WERI-Rb-1 (cell line): ENCODE measurements at places on chromosomes 4 and X.
A peak's percentile ranks its signal among the peaks of the same experiment; 100 is the strongest.

DNA sequence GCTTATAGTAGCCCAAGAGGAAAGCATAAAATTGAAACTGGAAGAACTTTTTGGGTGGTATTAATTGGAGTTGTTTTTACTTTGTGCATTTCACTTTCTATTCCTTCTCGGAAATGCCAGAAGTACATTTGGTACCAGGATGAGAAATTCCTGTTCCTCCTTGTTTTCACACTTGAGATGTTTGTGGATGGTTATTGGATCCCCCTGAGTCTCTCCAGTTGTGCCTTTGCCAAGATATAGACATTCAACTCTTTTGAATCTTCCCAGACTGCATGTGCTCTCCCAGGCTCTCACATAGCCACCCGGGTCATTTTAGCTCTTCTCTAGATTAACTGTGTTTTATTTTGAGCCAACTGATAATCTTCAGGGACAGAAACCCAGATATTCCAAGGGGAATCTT lies 120.5 kb downstream of the AFF1 start:
- no peak for DNase-seq

- no peak for DNase-seq
These were observed 3.7 kb upstream of the RAB9A start for GRCh38 chrX:13685126-13685763.

GRCh38 chr4:7364979-7365378 lies 69.8 kb downstream of the PSAPL1 start:
- no peak for DNase-seq

DNA sequence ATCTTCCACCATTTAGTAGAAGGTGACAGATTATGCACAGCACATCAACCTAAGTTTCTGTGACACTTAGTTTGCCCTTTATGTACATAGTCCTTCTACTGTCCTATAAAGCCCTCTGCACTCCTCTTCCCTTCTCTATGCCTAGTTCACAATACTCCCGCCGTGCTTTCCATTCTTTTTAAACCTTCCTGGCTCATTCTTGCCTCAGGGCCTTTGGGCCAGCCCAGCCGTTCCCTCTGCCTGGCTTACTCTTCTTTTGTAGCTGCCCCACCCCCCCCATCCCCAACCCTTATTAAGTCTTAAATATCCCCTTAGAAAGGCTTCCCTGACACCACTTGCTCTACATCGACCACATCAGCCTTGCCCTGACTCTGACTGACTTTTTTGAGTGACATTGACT lies 33.0 kb downstream of the SGMS2 start:
- DNase-seq: no peak

DNA sequence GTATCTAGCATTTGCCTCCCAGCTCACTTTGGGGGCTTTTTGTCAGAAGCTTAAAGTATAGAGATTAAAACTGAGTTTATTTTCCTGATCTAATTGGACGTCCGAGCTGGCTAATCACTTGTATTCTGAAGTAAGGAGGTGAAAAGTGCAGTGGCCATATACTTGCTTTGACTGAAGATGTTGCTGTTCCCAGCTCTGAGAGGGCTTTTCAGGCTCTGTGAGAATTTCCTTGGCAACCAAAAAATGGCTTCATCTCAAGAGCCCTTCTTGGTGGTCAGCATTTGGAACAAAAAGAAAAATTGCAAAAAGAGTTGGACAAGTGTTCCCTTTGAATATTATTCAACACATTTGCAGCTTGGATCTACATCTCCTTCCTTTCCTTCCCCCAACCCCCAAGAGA lies 67.0 kb downstream of the SLC4A4 start:
- DNase-seq: no peak

- DNase-seq: no peak
These were observed 6.6 kb downstream of the PAK3 start for GRCh38 chrX:111102636-111103035.

DNA sequence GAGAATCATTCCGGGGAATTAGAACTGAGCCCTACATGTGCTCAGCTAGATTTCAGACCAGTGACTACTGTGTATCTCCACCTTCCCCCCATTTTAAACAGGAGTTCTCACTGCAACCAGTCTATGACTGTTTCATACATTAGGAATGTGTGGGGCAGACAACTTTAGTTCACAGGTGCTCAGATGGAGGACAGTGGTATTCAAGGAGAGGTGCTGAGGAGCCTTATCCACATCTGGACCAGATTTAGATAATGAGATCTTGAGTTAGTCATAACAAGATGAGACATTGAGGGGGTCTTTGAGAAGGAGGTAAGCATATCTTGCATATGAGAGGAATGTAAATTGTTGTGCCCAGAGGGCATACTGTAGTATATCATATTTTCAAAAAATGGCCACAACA lies 32.8 kb upstream of the RELL1 start:
- no peak for DNase-seq

DNA sequence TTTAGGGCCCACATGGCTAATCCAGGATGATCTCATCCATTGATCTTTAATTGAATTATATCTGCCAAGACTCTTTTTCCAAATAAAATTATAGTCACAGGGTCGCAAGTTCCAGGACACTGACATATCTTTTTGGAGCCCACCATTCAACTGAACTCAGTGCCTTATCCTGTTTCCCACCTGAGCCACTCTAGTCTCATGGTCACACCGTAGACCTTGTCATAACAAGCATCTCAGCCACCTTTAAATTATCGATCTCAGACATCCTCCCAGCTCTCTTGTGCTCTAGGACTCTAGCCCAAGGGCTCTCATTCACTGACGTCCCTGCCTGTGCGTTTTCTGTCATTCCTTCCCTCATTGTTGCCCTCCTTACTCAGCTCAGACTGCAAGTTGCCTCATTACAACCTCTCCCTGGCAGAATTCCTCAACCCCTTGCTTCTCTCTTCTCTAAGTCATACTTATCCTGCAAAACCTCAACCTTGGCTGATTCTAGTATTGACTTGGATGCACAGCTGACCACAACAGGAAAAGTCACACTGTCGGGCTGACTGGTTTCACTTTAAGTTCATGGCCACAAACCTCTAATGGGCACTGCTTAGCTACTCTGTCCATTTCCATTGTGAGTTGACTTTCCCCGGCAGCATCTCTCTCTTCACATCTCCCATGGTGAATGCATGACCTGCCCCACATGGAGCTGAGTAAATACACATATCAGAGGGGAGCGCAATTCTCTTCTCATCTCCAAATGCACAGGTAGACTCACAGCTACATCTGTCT lies 91.0 kb upstream of the TRIM2 start:
- DNase-seq: no peak

DNA sequence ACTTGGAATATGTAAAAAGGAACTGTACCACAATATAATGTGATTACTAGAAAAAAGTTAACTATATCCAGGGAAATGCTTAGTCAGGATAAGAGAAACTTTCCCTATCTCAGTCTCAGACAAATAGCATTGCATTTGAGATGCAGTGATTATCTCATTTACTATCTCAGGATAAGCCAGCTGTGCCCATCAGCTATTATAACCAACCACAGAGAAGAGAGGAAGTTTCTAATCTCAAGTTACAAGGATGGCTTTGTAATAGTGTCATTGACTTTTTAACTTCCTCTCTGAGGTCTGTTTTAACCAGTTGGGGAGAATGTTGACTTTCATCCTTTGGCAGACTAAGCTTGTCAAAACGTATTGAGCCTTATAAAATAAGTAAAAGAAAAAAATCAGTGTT lies 56.5 kb downstream of the SNX25 start:
- DNase-seq: no peak

DNA sequence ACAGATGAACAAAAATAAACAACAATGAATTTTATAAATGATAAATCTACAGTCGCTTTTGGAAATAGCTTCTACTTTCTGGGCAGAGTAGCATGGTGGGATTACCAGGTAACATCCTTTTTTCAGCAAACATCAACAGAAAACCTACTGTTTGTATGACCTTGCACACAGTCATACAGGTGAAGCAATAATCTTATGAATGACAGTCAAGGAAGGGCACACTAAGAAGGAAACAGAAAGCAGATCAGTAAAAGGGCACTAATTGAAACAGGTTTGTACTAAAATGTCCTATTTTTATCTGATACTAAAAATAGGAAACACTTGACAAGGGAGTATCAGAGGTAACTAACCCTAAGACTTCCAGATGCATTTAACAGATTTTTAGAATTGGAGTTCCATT lies 108.9 kb downstream of the DLG3 start:
- no peak for DNase-seq

DNA sequence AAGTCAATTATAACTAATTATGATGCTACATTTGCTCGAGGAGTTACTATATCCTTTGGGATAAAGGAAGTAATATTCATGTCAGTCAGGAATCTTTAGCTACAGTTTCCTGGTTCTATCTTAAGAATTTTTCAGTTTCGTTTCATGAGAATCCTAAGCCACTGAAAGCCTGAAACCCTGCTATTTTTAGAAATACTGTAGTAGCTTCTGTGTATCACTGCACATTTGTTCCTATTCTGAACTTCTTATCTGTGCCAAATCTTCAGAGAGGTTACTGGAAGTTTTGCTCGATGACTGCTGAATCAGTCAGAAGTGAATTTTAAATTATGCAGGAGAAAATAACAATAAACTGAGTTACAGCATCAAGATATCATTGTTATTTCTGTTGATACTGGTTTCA lies 249.2 kb downstream of the TENM3 start:
- no peak for DNase-seq

DNA sequence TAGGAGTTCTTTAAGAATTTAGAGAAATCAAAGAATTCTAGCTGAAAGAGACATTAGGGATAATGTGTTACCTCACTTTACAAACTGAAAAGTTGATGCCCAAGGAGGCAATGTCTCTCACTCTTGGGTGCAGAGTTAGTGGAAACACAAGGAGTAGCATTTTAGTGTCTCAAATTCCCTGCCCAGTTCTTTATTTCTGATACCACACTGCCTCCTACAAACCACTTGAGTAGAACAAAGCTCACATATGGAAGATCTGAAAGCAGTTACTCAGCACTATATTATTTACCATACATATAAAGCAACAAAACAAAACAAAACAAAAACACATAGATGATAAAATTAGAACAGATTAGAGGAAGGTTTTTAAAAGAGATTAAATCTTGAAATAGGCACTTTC lies 124.2 kb downstream of the REELD1 start:
- no peak for DNase-seq

DNA sequence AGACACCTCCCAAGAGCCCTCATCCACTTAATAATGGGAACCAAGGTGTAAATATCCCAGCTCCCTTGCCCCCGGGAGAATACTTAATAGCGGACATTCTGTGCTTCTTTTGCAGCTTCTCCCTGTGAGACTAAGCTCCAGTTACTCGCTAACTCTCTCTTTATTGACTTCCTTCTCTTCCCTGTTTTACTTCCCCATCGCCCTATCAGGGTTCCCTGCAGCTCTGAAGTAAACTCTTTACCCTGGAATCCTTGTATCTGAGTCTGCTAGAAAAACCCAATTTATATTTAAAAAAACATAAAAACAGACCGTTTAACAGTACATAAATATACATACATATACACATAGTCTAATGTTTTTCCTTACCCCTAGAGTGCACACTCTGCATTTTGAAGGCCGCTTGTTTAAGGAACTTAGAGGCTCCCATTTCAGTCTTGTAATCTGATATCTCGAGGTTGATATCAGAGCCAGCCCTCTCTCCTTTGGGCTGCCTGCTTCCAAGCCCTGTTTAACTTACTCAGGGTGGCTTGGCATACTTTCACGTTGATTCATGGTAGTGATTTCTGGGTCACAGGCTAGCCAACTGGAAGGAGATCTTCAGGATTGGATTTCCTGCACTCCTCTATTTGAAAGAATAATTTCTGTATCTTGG lies 177.4 kb upstream of the SCML1 start:
- DNase-seq: no peak

DNA sequence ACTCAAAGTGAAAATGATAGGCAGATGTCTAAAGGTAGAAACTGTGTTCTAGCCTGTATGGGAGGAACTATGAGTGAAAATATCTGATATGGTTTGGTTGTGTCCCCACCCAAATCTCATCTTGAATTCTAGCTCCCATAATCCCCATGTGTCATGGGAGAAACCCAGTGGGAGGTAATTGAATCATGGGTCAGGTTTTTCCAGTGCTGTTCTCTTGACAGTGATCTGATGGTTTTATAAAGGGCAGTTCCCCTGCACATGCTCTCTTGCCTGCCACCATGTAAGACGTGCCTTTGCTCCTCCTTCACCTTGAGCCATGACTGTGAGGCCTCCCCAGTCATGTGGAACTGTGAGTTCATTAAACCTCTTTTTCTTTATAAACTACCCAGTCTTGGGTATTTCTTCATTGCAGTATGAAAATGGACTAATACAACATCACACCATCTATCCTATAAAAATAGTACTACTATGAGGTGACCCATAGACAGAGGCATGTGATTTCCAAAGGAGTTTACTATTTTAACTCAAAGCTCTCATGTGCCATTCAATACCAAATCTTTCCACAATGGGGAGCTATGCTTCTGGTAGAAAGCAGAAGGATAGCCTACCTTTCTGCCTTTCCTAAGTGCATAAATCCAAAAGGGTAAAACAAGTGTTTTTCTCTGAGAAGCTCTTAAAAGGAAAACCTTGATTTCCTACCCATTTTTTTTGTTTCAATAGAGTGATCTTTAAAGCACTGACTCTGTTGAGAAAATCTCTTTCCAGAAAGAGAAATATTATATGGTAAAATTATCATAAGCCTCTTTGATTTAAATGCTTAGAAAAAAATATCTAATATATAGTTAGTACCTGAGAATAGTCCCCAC lies 38.8 kb downstream of the SEC31A start:
- DNase-seq: no peak

DNA sequence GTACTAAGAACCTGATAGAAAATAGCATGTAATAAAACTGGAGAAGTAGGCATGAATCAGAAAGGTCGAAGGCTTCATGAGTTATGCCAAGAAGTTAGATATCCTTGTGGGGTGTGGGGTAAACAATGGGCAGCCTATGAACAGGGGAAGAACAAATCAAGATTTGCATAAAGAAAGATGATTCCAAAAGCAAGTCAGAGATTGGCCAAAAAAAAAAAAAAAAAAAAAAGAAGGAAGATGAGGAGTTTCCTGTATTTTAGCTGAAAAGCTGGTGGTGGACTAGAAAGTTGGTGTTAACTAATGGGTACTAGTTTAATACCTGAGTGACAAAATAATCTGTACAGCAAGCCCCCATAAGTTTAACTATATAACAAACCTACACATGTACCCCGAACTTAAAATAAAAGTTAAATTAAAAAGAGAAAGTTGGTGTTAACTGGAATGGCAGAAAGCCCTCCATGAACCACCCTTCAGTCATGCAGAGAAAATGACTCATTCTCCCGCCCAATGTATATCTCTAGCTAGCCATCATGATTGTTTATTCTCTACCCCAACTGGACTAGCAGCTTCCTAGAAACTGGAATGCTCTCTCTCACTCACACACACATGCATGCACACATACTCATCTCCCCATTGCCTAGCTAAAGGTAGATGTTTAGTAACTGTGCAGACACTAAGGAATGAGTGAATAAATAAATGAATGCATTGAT lies 41.7 kb downstream of the ATP11C start:
- DNase-seq: no peak

- no peak for DNase-seq
These were observed 31.9 kb upstream of the SORCS2 start for GRCh38 chr4:7160439-7160838.

GRCh38 chr4:186294160-186294559 lies 28.2 kb downstream of the F11 start:
- DNase-seq: no peak

- peak; percentile 32 for DNase-seq
These were observed 73.5 kb upstream of the RAP2C start for GRCh38 chrX:132292793-132293192.

- no peak for DNase-seq
These were observed 187.7 kb upstream of the HCCS start for GRCh38 chrX:10923466-10923865.
